ENCODE measurements at places on chromosomes 11 and 22.

DNA sequence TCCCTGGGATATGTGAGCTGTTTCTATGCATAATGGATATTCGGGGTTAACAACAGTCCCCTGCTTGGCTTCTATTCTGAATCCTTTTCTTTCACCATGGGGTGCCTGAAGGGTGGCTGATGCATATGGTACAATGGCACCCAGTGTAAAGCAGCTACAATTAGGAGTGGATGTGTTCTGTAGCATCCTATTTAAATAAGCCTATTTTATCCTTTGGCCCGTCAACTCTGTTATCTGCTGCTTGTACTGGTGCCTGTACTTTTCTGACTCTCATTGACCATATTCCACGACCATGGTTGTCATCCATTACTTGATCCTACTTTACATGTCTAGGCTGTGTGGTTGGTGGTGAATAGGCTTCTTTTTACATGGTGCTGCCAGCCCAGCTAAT, 1.3 kb downstream of the TUG1 start:
- DNase-seq, result no peak

- no peak for DNase-seq
Observed at GRCh38 chr22:37805810-37806277, 1.9 kb upstream of the GCAT start.

DNA sequence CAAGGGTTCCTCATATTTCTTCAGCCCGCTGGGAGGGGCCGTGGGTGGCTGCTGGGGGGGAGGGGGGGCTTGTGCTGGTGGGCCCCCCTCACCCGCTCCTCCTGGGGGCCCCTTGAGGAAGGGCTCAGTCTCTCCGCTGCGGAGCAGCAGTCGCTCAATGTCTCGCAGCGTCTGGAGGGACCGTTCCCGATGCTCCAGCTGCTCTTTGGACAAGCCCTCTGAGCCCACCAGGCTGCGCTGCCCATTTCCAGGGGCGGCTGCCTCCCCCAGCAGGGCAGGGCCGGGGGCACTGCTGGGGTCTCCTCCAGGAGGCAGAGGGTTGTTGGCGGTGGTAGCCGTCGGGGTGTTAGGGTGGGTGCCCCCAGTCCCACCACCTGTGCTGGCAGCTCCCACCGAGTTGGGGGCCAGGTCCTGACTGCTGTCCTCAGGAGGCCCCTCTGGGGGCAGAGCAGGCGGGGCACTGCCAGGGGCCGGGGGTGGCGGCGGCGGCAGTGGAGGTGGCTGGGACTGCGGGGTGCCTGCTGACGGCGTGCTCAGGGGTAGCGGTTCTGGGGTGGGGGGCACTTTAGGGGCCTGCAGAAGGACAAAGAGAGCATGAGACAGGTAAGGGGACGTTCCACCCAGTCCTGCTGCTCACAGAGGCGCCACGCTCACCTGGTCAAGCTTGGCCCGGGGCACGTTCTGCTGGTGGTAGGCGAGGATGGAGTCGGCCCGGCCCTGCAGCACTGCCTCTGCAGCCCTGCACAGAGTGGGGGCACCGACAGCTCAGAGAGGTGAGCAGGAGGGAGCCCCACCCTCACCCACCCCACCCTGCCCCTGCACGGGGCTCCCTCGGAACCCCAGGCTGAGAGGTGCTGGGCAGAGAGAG, 18.9 kb downstream of the CXCR5 start:
- DNase-seq, result no peak

DNA sequence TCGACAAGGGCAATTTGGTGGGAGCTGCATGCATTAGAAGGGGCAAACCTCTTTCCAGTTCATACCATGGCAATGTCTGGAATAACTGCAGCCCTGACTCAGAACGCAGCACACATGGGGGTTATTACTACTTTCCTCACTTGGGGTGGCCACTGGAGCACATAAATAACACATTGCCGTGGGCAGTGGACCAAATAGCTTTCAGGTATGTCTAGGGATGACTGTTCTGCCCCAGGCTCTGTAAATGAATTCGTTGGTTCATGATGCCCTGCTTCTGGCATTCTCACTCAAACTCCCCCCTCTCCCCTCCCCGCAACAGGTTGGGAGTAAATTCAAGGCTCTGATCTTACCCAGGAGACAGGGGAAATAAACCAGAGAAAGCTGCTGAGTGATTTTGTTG, 238.0 kb upstream of the PLET1 start:
- no peak for DNase-seq

GRCh38 chr11:22703591-22703990, 37.2 kb downstream of the GAS2 start:
- DNase-seq, result no peak

GRCh38 chr11:130698174-130698573, 218.1 kb downstream of the SNX19 start:
- DNase-seq, result no peak

- DNase-seq, result no peak
Observed at GRCh38 chr22:29457730-29458129, 19.3 kb downstream of the RFPL1 start.

DNA sequence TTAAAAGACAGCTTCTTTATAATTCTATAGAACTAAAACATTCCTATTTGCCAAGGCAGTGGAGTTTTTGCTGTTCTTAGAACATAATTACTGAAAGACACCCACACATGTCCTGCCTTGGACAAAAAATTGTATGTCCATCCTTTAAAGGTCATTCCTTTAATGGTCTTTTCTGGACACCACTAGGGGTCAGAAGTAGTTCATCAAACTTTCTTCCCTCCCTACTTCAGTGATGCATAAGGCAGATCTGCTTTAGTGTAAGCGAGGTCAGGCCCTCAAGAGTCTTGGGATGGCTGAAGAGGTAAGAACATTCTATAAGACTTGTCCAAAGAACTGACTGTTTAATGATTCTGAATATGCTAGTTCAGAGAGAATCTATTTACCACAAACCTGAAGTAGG, 4.3 kb upstream of the OR51V1 start:
- no peak for DNase-seq

- DNase-seq, result peak; percentile 29
Observed at GRCh38 chr22:24521791-24522245, 26.7 kb downstream of the UPB1 start.

DNA sequence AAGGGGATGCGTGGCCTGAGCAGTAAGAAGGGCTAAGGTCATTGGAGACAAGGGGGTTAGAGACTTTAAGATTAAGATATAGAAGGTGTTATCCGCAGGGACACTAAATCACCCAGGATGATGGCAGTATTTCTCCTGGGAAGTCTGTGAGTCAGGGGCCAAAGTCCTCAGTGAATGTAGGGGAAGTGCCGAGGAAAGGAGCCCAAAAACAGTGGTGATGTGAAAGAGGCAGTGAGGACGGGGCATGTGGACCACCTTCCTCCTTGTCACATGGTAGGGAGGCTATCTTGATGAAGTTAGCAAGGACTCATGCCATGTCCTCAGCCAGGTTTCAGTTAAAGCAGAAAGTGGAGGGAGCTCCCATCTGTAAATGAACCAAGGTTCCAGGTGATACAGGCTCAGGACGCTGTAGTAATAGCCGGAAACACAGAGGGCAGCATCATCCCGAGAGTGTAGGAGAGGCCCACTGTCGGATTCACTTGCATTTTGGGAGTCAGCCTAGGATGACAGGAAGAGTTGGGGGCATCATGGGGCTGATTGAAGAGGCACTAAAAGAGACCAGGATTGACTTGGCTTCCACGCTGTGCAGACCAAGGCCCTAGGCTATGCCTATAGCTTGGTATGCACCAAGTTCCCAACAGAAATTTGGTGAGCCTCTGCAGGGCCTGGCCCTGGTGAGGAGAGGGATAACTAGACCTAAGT, 33.5 kb downstream of the WEE1 start:
- no peak for DNase-seq

GRCh38 chr11:87432022-87432421, 394.3 kb downstream of the TMEM135 start:
- DNase-seq, result no peak

- DNase-seq, result no peak
Observed at GRCh38 chr22:24474221-24474620, 20.9 kb upstream of the UPB1 start.

GRCh38 chr11:88105526-88105925, 69.7 kb downstream of the RAB38 start:
- DNase-seq, result no peak

DNA sequence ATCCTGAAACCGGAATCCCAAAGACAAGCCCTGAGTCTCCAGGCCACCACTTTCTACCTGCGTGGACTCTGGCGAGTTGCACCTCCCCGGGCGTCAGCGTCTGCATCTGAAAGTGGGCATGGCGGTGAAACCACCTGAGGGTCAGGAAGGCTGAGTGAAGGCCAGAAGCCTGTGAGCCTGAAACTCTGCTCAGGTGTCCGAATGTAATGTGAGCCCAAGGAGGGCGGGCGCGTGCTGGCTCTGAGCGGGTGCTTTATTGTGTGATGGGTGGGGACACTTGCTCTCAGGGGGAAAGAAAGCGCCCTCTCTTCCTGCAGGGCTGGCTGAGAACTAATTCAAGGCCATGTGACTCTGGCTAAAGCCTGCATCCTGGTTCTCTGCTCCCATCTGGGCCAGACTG, 135.6 kb downstream of the ST3GAL4 start:
- DNase-seq, result no peak

GRCh38 chr22:25656724-25657123, 85.3 kb upstream of the MYO18B start:
- DNase-seq, result peak; percentile 6

DNA sequence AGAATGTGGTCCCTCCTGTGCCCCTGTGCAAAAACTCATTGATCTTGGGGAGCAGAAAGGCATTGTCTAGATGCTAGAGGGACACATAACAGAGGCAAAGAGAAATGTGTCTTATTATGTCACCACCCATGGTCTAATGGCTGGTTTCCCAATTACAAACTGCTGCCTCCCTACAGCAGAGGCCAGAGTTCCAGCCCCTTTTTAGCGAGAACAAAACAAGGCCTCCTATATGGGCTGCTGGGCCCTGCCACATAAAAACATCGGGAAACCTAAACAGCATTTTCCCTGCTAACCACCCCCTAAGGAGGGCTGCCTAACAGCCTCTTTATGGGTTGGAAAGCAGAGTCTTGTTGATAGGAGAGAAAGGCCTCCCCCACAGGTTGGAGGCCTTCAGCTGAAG, 75.2 kb upstream of the CRTAM start:
- no peak for DNase-seq

- no peak for DNase-seq
Observed at GRCh38 chr22:47304854-47305253, 542.4 kb downstream of the TBC1D22A start.

DNA sequence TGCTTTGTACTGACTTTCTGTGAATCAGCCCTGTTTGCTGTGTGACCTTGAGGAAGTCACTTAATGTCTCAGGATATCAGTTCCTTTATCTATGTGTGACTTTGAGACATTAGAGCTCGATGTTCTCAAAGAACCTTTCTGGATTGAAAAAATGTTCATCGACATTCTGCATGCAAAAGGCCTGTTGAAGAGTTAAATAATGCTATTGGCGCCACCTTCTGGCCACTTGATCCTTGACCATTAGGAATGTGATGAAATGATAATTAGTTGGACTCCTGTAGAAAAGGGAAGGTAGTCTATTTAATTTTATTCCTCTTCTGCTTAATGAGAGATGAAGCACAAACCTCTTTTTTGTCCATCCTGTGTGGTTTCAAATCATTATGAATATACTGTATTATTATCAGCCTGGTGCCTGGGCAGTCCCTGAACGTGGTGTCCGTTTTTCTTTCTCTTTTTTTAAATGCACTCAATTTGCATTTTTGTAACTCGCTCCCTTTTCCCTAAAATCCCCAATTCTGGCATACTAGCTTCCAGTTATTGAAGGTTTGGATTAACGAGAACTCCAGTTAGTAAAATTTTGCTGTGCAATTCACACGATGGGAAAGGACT, 20.7 kb downstream of the ELF5 start:
- DNase-seq, result peak; percentile 21

GRCh38 chr11:14905104-14906033, 13.3 kb upstream of the CYP2R1 start:
- DNase-seq, result peak; percentile 82

GRCh38 chr11:30710221-30710620, 124.1 kb upstream of the MPPED2 start:
- DNase-seq, result no peak

- DNase-seq, result no peak
Observed at GRCh38 chr11:70650075-70650909, 252.0 kb downstream of the CTTN start.

DNA sequence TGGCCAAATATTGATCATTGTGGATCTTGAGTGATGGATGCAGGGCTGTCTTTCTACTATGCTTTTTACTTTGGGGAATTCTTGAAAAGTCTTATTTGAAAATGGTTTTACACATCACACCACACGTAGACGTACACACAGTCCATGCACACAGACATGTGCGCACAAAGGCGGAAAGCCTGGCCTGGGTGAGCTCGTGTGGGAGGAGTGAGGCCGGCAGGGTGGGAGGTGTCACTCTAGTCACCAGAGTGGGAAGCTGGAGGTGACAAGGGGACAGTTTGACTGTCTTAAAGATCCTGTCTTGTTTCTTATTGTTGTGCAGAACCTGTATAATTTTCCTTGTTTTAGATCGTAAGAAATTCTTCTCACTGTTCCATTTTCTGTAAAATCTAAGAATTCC, 326.9 kb downstream of the TBC1D22A start:
- DNase-seq, result no peak

- no peak for DNase-seq
Observed at GRCh38 chr11:58503361-58503856, 4.5 kb downstream of the OR5B21 start.

DNA sequence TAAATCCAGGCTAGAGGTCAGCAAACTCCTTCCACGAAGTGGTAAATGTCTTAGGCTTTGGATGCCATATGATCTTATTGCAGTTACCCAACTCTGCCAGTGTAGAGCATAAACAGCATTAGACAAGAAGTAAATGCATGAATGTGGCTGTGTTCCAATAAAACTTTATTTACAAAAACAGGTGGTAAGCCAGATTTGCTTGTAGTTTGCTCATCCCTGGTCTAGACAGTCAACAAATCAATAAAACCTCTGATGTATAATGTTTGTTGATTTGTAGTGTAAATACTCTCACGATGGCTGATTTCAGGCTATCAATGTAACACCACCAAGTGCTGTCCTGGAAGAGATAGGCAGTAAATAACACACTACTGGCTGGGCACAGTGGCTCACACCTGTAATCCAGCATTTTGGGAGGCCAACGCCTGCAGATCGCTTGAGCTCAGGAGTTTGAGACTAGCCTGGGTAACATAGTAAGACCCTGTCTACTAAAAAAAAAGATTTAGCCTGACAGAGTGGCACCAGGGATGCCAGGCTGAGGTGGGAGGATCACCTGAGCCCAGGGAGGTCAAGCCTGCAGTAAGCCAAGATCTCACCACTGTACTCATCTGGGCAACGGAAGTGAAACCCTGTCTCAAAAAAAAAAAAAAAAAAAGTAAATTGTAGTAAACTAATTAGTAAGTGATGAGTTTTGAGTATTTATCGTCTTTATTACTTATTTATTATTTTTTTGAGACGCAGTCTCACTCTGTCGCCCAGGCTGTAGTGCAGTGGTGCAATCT, 6.9 kb upstream of the CATSPER1 start:
- no peak for DNase-seq
